Fibroblast of mammary gland (primary cell): ENCODE measurements at places on chromosomes 6 and 20.

- DNase-seq: no peak
Measured at GRCh38 chr6:64160486-64160885, 524.9 kb downstream of the PHF3 start.

- no peak for DNase-seq
Measured at GRCh38 chr6:103516336-103516735, 1343.4 kb downstream of the HACE1 start.

DNA sequence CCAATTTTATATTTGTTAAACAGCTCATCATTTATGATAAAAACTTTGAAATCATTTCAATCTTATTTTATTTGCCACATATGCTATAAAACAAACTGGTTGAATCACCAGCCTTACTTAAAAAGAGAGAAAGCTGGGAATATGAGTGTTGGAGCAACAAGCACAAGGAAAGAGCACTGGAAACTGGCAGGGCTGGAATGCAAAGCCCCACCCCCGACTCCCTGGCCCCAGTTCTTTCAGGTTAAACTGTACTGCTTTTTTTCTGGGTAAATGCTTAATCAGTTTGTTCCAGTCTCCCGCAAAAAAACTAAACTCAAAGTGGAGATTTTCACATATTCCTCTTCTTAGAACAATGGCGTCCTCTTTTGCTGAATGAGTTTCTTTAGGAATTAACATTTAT is 433.8 kb upstream of the NOX3 start:
- no peak for DNase-seq

DNA sequence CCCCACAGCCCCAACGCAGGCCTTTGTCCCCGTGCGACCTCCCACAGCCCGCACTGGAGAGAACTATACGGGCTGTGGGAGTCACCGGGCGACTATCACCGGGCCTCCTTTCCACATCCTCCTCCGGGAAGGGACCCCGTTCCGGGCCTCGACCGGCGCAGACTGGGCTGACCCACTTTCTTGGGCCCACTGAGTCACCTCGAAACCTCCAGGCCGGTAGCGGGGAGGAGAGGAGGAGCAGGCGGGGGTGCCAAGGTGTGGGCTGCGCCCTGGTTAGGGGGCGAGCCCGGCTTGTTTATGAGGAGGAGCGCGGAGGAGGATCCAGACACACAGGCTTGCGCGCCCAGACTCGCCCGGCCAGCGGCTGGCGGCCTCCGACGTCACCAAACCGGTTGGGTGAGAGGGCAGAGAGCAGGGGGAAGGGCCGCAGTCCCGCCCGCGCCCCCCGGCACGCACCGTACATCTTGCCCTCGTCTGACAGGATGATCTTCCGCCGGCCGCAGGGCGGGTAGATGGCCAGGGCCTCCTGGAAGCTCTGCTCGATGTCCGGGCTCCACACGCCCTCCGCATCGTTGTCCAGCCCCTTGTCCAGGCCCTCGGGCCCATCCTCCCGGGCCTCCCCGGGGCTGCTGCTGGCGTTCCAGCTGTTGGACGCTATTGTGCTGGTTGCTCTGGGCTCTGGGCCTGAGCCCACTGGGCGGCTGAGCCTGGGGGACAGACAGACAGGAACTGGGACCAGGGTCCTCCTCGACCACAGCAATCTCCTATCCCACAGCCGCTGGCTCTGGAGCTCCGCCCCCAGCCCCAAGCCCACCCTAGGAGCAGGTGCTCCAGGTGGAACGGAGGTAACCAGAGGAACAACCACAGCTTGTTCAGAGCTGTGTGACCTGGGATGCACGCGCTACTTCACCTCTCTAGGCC is 10.6 kb downstream of the TEAD3 start:
- no peak for DNase-seq

DNA sequence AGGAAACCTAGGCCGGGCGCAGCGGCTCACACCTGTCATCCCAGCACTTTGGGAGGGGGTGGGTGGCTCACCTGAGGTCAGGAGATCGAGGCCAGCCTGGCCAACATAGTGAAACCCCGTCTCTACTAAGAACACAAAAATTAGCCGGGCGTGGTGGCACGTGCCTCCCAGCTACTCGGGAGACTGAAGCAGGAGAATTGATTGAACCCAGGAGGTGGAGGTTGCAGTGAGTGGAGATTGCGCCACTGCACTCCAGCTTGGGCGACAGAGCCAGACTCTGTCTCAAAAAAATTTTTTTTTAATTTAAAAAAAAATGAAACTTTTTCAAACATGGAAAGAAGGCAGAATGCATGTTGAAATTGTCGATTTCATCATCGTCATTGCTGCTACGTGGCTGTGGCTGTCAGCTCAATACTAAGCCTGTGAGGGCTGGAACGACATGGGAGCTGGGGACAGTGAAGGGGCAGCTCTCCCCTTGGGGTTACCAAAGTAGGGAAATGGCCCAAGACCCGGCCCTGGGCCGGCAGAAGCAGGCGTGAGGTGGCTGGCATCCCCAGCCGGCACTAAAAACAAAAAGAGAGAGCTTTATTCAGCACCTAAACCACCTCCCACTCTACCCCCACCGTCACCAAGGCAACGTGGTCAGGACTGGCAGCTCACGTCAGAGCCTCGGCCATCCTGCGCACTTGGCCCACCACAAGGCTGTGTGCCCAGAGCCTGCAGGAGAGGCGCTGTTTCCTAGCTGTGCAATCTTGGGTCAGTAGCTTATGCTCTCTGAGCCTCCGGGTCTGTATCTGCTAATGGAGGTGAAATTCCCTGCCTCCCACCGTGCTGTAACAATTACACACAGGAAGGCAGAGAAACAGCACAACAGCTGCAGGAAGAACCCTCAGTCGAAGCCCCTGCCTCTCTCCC is 30.8 kb downstream of the AGPAT4 start:
- peak; percentile 92 for DNase-seq

DNA sequence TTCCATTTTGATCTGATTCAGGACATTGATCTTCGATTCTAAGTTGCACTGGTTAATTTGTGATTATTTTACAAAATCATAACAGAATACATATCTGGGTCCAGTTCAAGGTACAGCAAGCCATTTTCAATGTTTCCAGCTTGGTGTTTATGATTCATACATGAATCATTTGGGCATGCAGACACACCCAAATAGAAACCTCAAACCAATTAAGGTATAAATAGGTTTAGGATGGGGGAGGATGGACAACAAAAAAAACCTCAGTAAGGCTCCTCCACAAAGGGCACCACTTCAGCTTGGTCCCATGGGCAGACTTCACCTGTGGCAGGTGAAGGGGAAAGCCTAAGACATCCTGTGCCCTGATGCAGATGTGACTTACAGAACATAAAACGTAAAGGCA is 192.7 kb downstream of the KHDC1L start:
- DNase-seq: peak; percentile 38

DNA sequence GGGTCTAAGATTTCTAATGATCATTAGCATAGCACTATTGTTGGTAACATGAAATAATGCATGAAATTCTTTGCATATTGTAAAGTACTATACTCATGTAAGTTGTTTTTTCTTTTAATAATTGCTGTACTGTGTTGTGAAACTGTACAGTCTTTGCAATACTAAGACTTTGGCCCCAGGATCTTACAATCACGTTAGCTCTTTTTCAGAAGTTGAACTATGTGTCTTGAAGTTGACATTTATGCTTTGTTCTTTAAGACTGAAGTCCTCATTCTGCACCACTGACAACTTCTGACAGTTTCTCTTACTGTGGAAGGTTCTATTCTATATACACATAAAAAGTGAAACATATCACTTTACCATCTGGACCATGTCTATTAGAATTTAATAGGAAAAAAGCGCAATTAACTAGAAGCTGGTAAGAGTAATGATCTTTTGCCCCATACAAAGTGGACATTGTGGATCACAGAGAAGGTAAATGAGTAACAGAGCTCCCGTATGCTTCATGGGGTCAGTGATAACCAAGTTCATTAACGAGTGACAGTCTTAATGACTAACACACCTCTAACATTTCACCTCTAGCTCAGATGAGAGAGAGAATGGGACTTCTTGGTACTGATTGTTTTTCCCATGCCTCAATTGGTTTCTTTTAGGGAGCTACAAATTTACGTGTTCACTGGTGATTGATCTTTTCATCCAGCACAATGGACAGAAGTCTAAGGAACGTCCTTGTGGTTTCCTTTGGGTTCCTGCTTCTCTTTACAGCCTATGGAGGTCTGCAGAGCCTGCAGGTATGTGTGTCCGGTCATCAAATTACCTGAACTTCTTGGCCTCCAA is at the start of gene UNC93A:
Gene UNC93A (plus strand): TSS at position 530 of the 837 bp plus-strand sequence. CDS start 175 bp downstream, at position 705.
- DNase-seq: no peak

GRCh38 chr6:71499667-71500066 is 211.1 kb downstream of the OGFRL1 start:
- DNase-seq: no peak

DNA sequence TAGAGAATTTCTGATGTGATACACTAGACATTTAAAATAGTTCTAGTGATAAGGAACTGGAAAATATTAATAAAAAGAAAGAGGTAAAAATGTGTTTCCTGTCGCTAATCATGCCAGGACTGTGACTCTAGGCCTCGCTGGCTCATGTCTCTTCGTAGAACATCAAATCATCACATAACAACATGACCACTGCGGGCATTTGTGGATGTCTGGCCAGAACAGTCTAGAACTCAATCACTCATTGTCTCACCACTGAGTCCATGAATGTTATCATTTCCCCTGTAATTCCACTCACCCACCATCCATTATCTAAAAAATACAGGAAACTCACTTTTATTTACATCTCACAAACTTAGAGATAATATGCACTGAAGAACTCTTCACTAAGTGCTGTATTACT is 3.4 kb downstream of the HMGN3 start:
- no peak for DNase-seq

DNA sequence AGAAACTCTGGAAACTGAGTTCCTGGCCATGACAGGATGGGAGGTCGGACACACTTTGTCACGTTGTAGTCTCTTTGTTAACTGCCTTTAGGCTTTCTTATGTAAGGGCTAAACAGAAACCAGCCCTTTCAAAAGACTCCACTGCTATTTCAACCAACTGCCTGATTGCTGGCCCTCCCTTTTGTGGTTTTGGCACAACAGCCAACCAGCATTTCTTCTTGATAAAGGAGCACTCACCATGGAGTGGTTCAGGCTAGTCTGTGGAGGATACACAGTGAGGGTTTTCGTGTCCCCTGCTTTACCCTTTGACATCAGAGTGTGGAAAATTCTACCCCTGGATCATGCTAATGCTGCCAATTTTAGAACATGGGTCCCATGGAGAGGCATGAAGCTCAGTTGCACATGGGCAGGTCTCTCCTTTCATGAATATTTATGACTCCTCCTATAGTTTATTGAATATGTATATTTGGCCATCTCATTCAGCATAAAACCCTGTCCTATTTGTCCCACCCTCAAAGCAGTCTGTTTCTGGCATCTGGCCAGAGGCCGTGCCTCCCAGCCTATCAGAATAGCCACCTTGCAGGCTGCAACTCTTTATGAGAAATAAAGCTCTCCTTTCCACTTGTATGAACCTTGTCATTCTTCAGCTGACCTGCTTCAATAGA is 148.3 kb downstream of the HS3ST5 start:
- DNase-seq: no peak
